ENCODE measurements at places on chromosomes 7 and 10.

DNA sequence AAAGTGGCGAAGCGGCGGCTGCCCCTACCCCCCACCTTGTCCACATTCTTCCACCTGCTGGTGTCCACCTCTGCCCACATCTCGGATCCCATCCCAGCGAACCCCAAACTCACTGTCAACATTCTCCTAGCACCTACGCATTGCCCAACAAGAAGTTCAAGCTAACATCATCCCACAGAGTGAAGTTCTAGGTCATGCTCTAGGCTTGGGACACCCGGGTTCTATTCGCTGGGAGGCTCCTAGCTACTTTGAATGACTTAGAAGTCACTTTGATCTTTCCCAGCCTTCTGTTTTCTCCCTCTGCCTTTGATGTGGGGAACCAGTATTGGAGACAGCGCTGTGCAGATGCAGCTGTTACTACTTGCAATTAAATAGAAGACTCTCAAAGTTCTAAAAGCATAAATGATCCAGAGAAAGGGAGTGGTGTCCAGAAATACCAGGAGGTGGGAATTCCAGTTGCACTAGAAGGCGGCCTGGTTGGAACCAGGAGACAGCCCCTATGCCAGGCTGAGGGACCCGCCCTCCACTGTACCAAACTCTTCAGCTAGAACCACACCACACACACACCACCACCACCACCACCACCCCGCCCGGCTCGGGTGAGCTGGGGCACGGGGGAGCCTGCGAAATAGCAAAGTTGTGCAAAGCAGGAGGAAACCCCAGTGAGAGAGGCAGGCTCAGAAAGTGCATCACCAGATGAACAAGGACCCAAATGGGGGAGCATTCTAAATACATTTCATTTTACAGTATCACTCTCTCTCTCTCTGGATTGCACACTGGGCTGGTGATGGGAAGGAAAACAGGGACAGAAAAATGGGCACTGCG lies 5.5 kb upstream of the VGF start:
- no peak for DNase-seq

GRCh38 chr10:72274213-72274729 lies 547 bp downstream of the DDIT4 start:
- peak; percentile 38 for DNase-seq

- no peak for DNase-seq
These were observed 25.4 kb downstream of the RBM33 start for GRCh38 chr7:155669717-155670505.

- no peak for DNase-seq
These were observed 30.1 kb upstream of the TNKS2 start for GRCh38 chr10:91768123-91768522.

DNA sequence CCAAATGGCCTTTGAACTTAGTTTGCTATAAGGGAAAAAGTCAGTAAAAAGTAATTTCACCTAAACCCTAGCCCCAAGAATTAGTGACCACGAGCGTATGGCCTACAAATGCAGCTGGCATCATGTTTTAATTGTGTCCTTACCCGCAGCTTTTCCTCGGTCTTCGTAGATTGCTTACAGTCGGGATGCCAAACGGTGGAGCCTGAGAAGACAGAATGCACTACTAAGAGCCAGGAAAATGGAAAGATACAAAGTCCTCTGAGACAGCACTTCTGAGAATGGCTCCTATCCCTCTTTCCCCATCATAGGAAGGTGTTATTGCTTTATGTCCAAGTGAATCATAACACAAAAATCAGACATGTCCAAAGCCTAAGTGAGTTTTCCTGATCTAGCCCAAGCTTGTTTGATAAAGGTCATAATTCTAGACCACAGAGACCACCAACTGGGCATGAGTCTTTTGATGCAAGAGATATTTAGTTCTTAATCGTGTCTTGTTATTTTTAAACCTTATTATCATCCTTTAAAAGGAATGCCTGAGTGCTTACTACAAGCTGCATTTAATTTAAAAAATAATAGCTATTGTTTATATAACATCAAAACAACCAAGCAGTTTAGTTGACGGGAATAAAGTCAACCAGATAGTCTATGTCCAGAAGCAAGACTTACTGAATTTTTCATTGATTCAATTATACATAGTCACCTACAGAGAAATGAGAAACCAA lies 83.7 kb upstream of the AFAP1L2 start:
- DNase-seq, result no peak

- no peak for DNase-seq
These were observed 179.0 kb upstream of the ADO start for GRCh38 chr10:62625484-62625883.

DNA sequence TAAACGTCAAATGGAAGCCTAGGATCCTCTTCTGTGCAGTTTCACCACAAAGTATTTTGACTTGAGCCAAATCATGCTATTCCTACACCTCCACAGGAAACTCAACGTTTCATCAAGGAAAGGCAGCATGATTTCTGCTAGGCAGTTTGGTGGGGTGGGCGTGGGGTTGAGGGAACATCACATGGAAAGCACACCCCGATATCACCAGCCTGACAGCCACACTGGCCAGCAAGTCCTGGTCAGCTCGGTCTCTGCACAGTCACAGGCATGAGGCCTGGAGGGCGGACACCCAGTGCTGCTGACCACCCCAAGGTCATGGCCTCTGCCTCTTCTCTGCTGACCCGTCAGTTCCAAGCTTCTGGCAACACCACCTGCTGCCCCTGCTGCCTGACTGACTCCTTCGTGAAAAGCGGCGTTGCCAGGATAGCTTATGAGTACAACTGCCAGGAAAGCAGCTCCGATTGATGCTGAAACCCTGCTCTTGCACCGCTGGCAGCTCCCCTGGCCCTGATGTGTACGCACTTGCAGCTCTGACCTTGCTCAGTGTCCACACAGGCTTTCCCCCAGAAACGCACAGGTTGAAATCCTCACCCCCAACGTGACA lies 171.5 kb downstream of the DIP2C start:
- DNase-seq, result no peak

DNA sequence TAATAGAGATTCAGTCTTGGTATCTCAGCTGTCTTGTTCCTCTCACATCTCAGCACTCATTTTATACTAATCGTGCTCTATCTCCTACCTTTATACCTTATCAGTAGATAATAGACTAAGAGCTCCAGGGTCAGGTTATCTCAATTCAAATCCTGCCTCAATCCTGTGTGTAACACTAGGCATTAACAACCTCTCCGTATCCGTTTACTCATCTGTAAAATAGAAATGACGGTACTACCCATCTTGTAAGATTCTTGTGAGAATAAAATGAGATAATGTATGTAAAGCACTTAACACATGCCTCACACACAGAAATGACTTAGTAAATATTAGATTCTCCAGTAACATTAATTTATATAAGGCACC lies 622 bp upstream of the P4HA1 start:
- DNase-seq, result no peak

- no peak for DNase-seq
These were observed 340.8 kb downstream of the SUGCT start for GRCh38 chr7:40475681-40475982.

DNA sequence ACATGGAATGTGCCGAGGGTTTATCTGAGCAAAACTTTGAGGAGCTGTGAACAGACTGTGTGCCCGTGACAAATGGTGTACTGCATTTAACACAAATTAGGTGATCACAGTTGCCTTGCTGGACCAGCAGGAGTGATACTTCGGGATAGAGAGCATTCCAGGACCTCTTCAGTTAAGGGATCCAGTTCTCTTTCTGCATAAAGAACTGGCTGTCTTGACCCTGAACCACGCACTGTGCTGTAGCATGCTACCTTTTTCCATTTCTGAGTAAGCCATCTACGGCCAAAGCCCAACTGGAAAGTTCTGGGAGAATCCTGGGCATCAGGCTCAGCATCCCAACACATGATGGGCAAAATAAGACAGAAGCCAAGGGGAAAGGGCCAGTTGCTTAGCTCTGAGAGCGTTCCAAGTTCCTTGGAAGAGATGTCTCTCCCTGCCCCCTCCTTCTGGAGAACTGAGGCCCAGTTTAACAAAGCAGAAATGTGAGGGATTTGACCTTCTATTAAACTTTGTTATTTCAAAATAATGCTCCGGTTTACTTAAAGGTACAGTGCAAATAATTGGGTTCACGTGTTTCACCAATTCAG lies 37.9 kb upstream of the ADD3 start:
- no peak for DNase-seq

GRCh38 chr10:7956508-7956907 lies 98.0 kb upstream of the GATA3 start:
- DNase-seq, result no peak

- DNase-seq, result no peak
These were observed 282.6 kb upstream of the LRRN3 start for GRCh38 chr7:110808361-110808760.

DNA sequence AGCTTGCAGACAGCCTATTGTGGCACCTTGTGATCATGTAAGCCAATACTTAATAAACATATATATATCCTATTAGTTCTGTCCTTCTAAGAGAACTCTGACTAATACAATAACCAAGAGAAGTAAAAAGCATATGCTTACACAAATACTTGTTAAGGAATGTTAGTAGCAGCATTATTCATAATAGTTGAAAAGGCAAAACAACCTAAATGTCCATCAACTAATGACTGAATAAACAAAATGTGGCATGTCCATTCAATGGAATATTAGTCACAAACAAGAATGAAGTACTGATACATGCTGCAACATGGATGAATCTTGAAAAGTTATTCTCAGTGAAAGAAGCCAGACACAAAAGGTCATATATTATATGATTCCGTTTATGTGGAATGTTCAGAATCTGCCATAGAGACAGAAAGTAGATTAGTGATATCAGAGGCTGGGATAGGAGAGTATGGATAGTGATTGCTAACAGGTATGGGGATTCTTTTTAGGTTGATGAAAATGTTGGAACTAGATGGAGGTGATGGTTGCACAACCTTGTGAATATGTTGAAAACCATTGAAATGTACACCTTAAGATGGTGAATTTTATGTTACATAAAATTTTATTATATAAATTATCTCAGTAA lies 112.5 kb upstream of the UNC5B start:
- no peak for DNase-seq

DNA sequence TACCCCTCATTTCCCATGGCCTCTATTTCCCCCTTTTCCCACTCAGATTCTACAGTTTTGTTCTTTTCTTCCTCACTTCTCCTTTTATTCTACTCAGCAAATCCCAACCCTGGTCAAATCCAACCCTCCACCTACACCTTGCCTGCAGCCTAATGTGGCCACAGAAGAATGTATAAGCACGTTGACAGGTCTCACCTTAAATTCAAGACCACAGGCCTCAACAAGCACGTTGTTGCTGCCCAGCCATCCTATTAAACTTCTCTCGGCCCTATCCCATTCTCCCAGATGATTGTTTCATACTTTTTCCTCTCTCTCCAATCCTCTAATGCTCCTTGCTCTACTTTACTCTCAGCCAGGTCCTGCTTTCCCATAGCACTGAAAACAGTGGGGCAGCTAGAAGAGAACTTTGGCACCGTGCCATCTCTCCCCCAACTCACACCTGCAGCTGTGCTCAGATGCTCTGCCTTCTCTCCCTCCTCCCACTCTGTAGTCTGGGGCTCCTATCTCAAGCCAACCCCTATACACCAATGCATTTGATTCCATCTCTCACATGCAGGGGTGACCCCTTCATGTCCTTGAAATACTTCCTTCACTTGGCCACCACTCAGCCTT lies 6.8 kb upstream of the EIF3A start:
- DNase-seq, result no peak

DNA sequence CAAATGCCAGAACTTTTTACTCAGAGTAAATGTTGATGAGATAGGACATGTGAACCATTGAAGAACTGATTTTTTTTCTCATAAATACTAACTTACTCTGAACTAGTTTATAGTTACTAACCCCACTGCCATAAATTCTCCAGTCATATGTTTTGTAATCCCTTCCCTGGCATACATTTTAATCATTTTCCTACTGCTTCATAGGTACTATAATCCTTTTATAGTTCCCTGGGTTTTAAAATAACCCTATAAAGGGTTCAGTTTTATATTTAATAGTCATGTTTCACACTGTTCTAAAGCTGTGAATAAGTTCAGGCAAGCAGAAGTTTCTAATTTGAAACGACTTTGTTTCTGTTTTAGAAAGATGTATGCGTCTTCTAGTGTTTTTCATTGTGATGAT lies 28.9 kb downstream of the CNNM2 start:
- no peak for DNase-seq

DNA sequence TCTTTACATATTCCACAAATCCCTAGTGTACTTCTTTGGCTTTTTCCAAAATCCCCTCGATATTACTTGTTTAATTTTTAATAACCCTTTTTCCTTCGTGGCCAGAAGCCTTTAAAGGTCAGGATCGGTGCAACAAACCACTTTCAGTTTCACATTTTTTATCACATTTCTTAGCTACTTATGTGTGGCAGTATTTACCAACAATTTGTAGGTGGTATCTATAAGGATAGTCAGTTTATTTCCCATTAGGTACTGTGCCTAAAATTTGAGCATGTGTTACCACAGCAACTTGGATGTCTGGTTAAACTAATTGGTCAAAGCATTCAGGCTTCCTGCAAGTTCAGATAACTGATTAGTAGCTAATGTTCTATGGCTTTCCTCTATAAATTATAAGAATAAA lies 104.9 kb downstream of the CDK14 start:
- DNase-seq, result no peak

GRCh38 chr7:125681508-125681907 lies 751.9 kb upstream of the POT1 start:
- no peak for DNase-seq

DNA sequence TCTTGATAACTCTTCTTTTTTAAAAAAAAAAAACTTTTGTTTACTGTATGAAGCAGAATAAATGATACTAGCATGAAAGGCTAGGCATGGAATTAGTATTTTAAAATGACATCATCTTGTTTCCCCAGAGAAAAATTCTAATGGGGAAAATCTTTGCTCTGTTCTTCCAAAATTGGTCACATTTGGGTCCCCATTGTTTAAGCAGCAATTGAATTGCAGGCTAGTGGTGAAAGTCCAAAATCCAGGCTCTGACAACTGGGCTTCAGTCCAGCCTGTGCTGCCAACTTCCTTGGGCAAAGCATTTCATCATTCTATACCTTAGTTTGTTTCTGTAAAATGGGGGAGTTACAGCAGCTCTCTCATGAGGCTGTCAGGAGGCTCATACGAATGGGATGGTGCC lies 726.4 kb downstream of the KCNMA1 start:
- DNase-seq, result no peak

GRCh38 chr7:95972523-95972922 lies 200.2 kb downstream of the DYNC1I1 start:
- DNase-seq, result no peak

- DNase-seq, result no peak
These were observed 215.8 kb downstream of the FOXP2 start for GRCh38 chr7:114630201-114630990.

- DNase-seq, result no peak
These were observed 569.0 kb upstream of the C7orf33 start for GRCh38 chr7:148021507-148022045.

DNA sequence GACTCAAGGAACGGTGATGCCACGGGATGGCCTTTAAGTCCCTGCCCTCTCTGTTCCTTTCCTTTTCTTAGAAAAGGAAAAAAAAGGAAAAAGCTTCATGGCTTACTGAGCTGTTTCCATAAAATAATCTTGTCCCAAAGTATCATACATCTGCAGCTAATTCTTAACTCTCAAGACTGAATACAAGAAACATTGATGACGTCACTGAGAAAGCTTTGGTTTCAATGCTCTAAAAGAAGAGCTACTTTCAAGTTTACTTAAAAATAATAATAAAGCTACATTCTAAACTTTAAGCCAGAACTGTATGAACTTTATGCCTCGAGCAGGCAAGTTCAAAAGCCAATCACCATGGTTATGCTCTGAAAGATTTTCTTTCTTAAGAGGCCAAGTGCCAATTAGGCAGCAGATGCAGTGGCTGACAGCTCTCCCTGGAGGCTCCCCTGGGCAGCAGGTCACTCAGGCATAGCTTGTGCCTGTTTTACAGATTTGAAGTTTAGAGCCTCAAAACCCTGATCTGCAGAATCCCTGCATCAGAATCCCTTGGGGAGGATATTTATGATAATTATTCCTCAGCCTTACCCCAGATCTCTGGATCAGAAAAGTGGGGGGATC lies 165.0 kb downstream of the CHN2 start:
- DNase-seq, result no peak

All from putamen (tissue), 1 donor.